ENCODE measurements at places on chromosomes 16 and 17.

DNA sequence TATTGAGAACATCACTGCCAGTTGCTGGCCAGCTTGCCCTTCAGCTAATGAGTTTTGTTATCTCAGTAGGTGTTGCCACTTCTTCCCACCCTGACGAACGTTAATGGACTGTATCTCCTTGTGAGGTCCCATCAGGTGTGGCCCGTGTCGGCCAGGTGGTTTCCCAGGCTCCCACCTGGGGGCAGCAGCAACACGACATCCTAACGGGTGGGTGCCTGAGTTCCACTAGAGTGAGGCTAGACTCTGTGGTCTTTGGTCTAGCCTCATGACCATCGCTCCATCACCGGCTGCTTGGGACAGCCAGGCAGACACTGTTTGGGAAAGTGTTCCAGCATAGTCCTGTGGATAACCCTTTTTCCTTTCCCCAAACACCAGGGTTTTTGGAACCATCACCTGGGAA lies 45.6 kb upstream of the LCMT1 start:
- DNase-seq = no peak

GRCh38 chr17:49565948-49566491 lies 9.7 kb upstream of the NXPH3 start:
- no peak for DNase-seq

DNA sequence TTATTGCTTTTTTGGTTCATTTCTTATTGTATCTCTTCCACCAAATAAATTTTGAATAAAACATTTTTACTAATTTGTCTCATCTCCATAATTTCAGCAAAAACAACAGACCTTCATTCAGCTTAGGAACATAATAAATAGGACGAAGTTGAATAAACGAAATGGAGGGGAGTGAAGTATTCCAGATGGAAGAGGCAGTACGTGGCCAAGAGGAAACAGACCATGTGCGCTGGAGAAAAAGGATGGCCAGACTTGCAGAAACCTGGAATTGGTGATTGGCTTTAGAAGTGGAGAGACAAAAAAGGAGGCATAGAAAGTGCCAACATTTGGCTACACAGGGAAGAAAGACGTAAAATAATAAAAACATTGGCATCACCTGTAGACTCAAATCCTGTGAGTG lies 113.5 kb downstream of the USP22 start:
- no peak for DNase-seq

DNA sequence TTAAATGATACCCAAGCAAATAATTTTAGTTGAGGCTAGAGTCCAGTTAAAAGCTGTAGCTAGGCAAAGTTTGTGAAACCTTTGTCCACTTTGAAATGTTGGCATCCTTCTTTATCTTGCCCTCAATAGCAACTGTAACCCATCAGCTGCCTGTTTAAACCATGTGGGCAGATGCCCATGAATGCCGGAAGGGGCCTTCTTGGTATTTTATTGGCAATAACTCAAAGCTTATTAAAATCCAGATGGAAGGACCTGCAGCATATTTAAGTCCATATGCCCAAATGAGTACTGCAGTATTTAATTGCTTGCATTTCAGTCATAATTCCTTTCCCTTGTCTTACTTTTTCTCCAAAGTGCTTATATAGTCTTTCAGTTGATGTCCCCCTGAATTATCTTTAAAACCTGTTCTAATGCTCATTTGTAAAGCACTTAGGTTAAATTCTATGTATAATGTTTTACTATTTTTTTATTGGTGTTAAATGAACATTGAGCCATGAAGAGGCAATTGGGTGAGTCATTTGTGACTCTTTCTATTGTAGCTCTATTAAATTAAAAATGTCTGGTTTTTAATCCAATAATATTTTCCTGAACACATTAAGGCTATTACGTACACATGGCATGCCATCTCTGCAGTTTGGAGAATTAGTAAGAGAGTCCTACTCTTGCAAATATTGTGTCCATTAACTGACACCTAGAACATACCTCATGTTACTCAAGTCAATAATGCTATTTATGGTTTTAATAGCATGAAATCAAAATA lies 225.3 kb downstream of the KCNJ2 start:
- no peak for DNase-seq

- DNase-seq = no peak
Measured at GRCh38 chr17:74952431-74953133, 16.9 kb downstream of the OTOP3 start.

DNA sequence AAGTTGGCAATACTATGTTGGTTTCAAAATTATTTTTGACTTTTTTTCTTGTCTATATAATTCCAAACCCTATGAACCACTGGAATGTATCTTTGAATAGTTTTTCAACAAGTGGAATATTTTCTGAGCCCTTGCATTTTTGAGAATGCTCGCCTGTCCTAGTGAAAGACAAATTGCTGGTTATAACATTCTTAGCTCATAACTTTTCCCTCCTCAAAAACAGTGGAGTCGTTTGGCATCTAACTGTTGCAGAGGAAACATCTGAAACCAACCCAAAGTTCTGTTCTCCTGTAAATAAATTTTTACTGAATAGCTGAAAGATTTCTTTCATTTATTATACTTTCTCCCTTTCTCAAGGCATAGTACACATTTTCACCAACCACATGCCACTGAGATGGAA lies 11.3 kb upstream of the COX10 start:
- DNase-seq = no peak

DNA sequence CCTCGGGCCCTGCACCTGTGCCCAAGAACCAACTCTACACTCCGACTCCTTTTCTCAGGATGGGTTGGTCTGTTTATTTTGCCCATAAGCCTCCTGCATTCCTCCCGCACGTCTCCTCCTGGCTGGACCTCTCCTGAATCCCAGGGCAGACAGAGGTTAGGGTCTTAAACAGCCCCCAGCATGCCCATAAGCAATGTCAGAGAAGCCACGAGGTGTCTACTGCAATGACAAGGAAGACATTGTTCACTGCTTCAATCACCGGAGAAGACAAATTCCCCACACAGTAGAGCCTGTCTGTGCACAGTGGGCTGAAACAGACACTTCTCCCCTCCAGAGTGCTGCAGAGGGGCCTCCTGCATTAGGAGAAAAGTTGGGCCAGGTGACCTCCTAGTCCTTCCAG lies 230.6 kb upstream of the RPL38 start:
- DNase-seq = no peak

GRCh38 chr17:29576214-29577000 lies 7.9 kb downstream of the TP53I13 start:
- no peak for DNase-seq

GRCh38 chr17:38702916-38703741 lies 1.9 kb upstream of the MLLT6 start:
- DNase-seq = peak; percentile 31

DNA sequence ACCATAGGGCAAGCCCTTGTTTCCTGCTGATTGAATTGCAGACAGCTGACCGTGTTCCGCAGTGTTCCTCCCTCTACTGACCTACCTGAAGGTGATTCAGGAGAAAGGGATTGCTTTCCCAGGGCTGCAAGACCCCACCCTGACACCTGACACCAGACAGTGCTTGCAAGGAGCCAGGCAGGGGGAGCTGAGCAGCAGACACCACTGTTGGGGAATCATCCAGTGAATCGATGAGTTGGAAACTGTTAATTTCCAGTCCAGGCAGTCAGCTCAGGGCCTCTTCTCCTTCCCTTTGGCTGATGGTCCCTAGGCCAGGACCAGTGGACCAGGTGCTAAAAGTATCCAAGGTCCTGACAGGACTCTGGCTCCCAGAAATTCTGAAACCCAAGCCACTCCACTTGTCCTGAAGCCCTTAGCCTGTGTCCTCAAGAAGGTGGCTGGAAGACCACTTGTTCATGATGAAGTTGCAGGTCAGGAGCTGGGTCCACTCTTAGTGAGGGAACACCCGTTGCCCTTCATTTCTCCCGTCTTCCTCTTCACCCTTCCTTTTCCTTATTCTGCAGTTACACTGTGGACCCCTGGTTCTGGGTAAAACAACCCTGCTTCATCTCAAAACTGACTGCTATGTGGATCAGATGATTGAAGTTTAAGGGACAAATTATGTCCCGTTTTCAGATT lies 9.5 kb upstream of the UNK start:
- DNase-seq = peak; percentile 83

DNA sequence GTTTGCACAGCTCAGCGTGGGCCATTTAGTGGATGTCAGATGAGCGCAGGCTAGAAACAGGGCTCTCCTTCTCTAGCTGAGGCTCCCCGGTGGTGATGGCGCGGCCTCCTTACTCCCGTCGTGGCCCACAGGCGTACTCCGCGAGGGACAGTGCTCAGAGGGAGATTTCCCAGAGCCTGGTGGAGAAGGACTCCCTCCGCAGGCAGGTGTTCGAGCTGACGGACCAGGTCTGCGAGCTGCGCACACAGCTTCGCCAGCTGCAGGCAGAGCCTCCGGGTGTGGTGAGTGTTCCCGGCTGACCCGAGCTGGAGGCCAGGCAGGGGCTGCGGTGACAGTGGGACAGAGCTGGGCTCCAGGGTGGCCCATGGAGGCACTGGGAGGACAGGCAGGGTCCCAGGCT lies 21.4 kb downstream of the CARD14 start:
- DNase-seq = no peak

- no peak for DNase-seq
Measured at GRCh38 chr16:80418517-80419355, 122.1 kb upstream of the DYNLRB2 start.

DNA sequence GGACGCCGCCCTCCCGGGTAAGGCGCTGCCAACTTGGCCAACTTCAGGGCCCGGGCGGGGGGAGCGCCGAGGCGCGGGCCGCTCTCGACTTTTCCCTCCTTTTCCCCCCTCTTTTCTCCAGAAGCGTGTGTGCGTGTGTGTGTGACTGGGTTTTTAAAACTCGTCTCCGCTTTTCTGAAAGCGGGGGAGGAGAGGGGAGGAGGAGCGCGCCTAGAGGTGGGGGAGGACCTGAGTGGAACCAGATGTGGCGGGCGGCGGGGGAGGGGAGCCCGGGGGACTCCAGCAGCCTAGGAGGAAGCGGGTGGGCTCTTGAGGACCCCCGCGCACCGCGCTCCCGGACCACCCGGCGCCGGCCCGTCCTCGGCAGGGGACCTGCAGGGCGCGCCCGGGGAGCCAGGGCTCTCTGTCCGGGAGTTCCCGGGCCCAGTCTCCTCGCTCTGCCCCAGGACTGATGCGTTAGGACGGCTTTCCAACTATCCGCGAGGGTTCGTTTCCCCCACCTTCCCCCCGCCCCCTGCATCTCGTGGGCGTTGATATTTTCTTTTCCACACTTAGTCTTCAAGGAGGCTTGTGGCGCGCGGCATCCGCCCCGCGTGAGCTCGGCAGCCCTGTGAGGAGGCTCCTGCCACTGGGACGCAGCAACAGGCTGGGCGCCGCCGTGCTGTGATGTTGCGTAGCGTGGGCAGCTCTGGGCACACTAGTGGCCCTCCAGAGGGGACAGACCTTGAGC lies 599 bp downstream of the MRC2 start:
- DNase-seq = peak; percentile 92

GRCh38 chr17:67417507-67417906 lies 40.4 kb downstream of the PITPNC1 start:
- DNase-seq = no peak

DNA sequence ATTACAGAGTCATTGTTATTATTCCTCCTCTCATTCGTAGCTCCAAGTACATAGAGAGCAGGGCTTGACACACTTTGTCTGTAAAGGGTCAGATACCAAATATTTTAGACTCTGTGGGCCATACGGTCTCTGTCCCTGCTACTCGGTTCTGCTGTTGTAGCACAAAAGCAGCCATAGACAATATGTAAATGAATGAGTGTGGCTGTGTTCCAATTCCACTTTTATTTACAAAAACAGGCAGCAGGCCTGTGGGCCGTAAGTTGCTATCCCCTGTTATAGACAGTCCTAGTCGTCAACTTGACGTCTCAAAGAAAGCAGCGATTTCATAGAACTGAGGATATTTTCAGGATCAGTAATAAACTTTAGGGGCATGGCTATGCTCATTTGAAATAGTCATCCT lies 161.6 kb downstream of the MSI2 start:
- no peak for DNase-seq

DNA sequence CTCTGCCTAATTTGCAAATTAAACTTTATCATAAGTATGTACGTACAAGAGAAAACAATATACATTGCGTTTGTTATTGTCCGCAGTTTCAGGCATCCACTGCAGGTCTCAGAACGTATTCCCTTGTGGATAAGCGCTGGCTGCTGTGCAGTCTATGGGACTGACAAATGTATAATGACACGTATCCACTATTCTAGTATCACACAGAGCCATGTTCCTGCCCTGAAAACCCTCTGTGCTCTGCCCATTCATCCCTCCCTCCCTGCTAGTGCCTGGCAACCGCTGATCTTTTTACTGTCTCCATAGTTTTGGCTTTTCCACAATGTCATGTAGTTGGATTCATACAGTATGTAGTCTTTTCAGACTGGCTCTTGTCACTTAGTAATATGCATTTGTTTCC lies 179.4 kb downstream of the MAF start:
- no peak for DNase-seq

- no peak for DNase-seq
Measured at GRCh38 chr17:27895940-27896535, 2.9 kb upstream of the LYRM9 start.

- DNase-seq = no peak
Measured at GRCh38 chr17:27218719-27219488, 75.0 kb upstream of the WSB1 start.

- no peak for DNase-seq
Measured at GRCh38 chr16:23113185-23113584, 36.1 kb downstream of the USP31 start.

DNA sequence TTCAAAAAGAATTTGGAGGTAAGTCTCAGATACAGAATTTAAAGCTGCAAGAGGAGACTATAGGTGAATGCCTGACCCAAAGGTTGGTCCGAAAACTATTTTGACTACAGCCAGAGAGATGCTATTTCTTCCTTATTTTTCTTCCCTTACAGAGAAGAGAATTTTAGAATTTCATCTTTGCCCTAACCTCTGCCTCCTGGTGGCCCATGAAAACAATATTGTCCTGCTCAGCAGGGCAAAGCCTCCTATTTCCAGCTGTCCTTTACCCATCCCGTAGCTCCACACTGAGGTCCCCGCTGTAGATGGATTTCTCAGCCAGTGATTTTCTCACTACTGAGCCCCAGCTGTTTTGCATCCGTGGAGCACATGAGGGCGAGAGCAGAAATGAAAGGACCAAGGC lies 24.6 kb downstream of the HOXB1 start:
- DNase-seq = no peak

DNA sequence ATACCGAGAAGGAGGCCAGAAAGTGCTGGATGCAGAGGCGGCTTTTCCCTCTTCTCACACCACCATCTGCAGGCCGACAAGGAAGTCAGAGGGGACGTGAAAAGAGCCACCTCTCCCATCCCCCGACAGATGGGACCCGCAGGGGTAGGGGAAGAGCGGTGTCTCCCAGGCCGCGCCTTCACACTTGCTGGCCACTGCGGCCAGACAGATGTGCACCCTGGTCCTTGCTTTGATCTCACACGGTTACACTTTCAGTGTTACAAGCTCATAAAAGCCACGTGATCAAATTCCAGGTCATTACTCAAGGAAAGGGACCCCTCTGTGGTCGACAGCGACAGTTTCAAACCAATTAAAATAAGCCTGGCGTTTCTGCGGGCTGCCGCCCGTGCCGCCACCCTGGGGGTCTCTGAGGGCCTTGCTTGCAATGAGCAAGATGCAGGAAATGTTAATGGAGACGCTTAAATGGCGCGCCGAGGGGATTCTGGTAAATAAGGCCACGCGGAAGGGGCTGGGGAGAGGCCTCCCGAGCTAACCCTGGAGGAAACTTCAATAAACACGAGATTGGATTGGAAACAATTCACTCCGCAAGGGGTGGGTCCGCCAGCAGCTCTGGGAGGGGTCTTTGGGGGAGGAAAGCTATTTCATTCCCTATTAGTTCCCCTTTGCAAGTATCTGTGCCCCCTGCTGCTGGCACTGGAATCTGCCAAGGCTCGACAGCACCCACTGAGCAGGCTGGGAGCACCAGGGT lies 240.9 kb downstream of the ENGASE start:
- DNase-seq = no peak

GRCh38 chr17:44417553-44417952 lies 28.1 kb upstream of the ITGA2B start:
- no peak for DNase-seq

- DNase-seq = no peak
Measured at GRCh38 chr16:86704516-86704915, 126.2 kb downstream of the FOXL1 start.
